Endothelial cell (in vitro differentiated cells): ENCODE measurements at places on chromosomes 2 and 18.
A peak's percentile ranks its signal among the peaks of the same experiment; 100 is the strongest.

- DNase-seq: no peak
- no peak overlapping the region for H3K27ac ChIP-seq
- H3K4me1 ChIP-seq: no peaks in the 10 kb centered on the region
Measured at GRCh38 chr2:228039752-228040534, 141.5 kb downstream of the SPHKAP start.

- peaks cover 37% of the 10 kb centered on the region for H3K4me1 ChIP-seq
- peaks cover 10% of the 10 kb centered on the region for H3K27me3 ChIP-seq
- H3K4me3 ChIP-seq: peak overlapping the region; percentile 81
- H3K36me3 ChIP-seq: no peaks in the 10 kb centered on the region
- no peak for DNase-seq
- no peak overlapping the region for H3K27ac ChIP-seq
Measured at GRCh38 chr2:120741571-120742561, 6.2 kb downstream of the GLI2 start.

DNA sequence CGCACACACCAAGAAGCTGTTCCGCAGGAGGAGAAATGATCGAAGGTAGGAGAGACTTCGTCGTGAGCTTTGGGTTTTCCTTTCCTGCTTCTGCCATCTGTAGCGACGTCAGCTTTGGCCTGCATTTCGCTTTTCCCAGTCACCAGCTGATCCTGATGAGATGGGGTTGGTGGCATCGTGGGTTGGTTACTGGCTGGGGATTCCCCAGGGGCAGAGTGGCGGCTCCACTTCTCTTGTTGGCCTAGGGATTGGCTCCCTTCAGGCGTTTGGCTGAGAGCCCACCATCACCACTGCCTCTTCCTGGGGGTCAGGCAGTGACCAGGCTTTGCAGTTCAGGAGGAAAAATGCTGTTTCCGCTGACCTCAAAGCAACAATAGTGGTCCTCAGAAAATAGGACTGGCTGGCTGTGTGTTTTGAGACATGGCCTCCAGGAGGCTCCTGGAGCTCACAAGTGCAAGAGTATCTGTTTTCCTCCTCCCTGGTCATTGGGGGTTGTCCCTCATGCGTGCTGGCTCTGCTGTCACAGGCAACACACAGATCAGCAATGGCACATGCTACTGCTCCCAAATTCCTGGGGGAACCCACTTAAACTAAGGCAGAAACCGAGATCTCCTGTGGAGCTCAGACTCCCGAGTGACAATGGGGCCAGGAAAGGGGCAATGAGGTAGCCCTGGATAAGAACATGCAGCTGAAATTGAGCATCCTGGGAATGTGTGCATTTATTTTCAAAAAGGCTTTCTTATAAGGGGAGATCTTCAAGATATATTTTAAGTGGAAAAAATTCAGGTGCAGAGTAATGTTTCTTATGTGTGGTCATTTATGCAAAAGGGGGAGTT, 173.0 kb downstream of the CTIF start:
- peaks cover 10% of the 10 kb centered on the region for H3K27me3 ChIP-seq
- H3K4me3 ChIP-seq: no peak overlapping the region
- peaks cover 17% of the 10 kb centered on the region for H3K36me3 ChIP-seq

GRCh38 chr2:16520891-16521290, 144.7 kb downstream of the CYRIA start:
- no peak overlapping the region for H3K4me3 ChIP-seq
- H3K4me1 ChIP-seq: no peaks in the 10 kb centered on the region
- no peak for DNase-seq
- no peaks in the 10 kb centered on the region for H3K27me3 ChIP-seq
- no peaks in the 10 kb centered on the region for H3K36me3 ChIP-seq

- H3K27me3 ChIP-seq: no peaks in the 10 kb centered on the region
- peaks cover 18% of the 10 kb centered on the region for H3K4me1 ChIP-seq
- H3K27ac ChIP-seq: no peak overlapping the region
- H3K36me3 ChIP-seq: no peaks in the 10 kb centered on the region
Measured at GRCh38 chr18:74389991-74390390, 67.1 kb downstream of the DIPK1C start.

DNA sequence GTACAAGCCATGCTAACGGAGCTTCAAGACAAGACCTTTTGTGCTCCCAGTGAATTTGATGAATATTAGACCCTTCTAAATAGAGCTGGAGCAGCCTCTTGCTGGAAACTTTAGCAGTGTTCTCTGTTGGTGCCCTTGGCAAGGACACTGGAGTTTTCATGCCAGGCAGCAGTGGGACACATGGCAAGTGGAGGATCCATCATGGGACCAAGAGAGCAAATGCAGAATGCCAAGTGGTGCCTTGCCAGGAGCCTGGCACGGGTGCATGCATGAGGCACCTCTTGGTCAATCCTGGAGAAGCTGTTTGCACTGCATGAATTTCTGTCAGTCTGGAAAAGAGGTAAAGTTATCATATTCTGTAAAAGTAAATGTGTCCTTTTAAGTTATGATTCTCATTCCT, 59.1 kb downstream of the NETO1 start:
- H3K4me3 ChIP-seq: no peak overlapping the region
- no peaks in the 10 kb centered on the region for H3K36me3 ChIP-seq
- no peak for DNase-seq

DNA sequence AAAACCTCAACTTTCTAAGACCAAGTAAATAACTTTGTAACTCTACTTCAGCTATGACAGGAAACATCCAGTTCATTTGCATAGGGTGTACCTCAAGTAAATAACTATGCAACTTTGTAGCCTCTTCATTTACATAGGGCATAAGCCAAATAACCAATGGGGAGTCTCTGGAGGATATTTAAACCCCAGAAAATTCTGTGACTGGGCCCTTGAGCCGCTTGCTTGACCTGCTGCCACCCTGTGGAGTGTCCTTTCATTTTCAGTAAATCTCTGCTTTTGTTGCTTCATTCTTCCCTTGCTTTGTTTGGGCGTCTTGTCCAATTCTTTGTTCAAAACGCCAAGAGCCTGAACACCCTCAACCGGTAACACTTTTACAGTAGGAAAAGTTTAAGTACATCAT, 1112.7 kb upstream of the NRXN1 start:
- H3K36me3 ChIP-seq: no peaks in the 10 kb centered on the region
- H3K4me1 ChIP-seq: no peaks in the 10 kb centered on the region
- no peak overlapping the region for H3K4me3 ChIP-seq
- DNase-seq: no peak

- no peaks in the 10 kb centered on the region for H3K27me3 ChIP-seq
- no peak overlapping the region for H3K27ac ChIP-seq
- H3K36me3 ChIP-seq: no peaks in the 10 kb centered on the region
Measured at GRCh38 chr2:233563663-233564430, 2.7 kb downstream of the USP40 start.

GRCh38 chr18:47944972-47945852, 14.8 kb upstream of the SMAD2 start:
- H3K36me3 ChIP-seq: no peaks in the 10 kb centered on the region
- no peaks in the 10 kb centered on the region for H3K27me3 ChIP-seq
- no peak overlapping the region for H3K4me3 ChIP-seq
- H3K4me1 ChIP-seq: no peaks in the 10 kb centered on the region
- DNase-seq: no peak

DNA sequence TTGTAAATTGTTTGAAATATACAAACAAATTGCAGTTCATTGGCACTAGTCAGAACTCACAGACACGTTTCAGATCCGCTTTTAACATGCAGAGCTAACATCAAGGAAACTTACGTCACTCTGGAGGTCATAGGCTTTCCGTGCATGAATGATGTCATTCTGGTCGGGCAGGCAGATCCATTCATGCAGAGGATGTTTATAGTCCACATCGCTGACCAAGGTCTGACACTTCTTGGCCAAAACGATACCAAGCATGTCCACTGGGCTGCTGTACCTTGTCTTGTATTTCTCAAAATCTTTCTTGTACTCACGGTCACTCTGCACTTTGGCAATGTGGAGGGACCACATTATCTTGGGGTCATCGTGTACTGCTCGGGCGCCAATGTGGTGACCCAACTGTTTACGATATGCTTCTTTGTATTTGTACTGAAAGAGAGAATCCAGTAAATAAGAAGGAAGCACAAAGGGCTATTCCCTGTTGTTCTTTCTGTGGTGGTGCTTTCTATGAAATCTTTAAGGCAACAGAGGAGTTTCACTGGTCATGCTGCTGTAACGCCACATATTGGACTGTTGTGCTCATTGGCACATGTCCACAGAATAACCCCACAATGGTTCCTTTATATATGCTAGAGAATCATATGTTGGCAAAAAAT, 114.8 kb downstream of the NEB start:
- no peak overlapping the region for H3K4me3 ChIP-seq
- H3K4me1 ChIP-seq: no peaks in the 10 kb centered on the region
- no peak overlapping the region for H3K27ac ChIP-seq
- H3K36me3 ChIP-seq: no peaks in the 10 kb centered on the region
- no peak for DNase-seq

DNA sequence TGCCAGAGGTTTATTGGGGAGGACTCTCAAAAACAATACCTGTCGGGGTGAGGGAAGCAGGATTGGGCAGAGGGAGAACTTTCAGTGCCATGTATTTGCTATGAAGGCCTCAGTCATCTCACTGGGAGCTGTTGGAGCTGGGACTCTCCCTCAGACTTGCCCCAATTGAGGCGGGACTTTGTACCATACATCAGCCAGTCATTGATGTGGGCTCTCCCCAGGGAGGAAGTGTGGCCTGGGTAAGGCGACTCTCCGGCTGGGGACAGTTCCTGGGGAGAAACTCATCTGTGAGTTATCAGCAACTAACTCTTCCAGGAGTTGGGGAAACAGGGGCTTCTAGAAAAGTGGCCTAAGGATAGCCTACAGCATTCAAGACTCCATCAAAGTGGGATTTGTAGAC, 66.5 kb downstream of the FTCDNL1 start:
- H3K27me3 ChIP-seq: no peaks in the 10 kb centered on the region
- no peak overlapping the region for H3K27ac ChIP-seq
- H3K36me3 ChIP-seq: peaks cover 9% of the 10 kb centered on the region
- no peak overlapping the region for H3K4me3 ChIP-seq
